ENCODE measurements at places on chromosomes 3 and 15. TPM values are rescaled to one million over a fixed set of nuclear protein-coding genes. Genes with fewer than 3 reads are reported as not detected.

Gene APPL1
- 60.4 TPM for total RNA-seq

Gene HRG
- total RNA-seq = 1.9 TPM

- DNase-seq = peak; percentile 69
These were observed 27.4 kb downstream of the STOML1 start for GRCh38 chr15:73964736-73965093.

Gene CDHR4
- total RNA-seq = not detected

DNA sequence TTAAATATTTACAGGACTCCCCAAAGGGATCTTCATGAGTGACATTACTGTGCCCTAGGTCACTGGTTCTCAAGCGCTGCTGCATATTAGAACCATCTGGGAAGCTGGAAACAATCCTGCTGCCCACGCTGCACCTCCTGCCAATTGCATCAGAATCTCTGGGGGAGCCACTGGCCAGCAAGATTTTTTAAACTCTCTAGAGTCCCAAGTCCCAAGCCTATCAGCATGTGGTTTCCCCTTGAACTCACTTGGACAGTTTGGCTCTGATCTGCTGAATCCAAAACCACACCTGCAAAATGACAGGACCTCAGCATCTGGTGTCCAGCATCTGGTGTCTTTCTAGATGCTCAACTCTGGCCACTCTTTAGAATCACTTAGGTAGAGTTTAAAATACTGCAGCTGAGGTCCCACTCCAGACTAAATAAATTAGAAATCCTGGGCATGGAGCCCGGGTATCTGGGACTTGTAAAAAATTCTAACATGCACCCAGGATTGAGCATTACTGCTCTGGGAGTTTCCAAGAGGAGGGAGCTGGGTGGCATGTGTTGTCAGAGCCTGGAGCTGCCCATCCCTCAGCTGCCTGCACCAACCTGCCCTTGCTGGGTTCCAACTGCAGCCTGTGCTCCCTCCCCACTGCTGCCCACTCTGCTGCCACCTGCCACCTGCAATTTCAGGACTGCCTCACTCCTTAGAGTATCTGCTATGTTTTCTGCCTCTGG, 311.3 kb downstream of the SLC9A9 start:
- no peak for DNase-seq

Gene TUSC7
- 2.9 TPM for total RNA-seq
